ENCODE measurements at places on chromosomes 3 and 15.

DNA sequence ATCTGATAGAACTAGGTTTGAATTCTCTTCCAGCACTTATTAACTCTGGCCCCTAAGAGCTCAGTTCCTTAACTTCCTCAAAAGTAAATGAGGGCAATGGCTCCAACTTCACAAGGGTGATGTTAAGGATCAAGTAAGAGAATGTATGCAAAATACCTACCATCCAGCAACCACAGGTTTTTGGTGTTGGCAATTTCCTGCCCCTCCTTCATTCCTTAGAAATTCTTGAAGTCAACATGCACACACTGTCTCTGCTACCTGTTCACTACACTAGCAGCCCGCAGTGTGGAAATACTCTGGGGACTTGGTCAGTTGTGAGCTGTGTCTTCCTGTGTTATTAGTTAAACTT, 5.0 kb downstream of the ZBED2 start:
- no peak for DNase-seq

DNA sequence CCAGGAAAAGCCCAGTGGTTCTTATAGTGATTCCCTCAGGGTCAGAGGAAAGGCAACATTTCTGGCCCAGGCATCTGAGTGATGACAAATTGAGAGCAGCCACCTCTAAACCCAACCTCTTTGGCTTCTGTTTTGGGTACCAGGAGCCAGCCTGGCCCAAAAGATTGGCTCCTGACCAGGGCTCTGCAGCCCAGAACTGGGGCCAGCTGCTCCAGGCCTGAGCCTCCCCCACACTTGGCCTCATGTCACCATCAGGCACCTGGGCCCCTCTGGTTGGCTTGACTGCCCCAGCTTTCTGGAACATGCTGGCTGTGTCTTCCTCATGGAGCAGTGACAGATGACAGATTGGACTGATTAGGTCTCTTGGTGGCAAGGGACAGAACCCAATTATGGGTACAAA, 26.0 kb upstream of the HCN4 start:
- DNase-seq, result no peak

- DNase-seq, result no peak
These were observed at the start of gene CCR8 for GRCh38 chr3:39329493-39329892. Gene CCR8 (plus strand): TSS chr3:39329709. CDS start chr3:39332332, 2,623 bp downstream.

DNA sequence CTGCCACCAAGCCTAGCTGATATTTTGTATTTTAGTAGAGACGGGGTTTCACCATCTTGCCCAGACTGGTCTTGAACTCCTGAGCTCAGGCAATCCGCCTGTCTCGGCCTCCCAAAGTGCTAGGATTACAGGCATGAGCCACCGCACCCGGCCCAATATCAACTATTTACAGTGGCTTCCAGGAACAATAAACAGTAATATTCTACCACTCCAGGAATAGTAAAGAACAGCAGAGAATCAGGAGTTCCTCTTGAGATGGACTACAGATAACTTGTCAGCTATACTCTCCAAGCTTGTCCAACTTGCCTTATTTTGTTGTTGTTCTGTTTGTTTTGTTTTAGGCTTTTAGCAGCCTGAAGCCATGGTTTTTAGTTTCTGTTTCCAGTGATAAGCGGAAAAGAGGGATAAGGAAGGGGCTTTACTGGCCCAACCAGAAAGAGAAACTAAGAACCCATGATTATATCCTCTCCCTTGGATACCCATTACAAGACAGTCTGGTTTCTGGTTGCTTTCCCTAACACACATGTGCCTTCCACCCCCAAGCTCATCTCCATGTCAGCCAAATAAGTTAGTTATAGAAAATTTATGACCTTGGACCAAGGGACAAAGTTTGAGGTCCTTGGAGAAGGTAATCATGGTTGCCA, 36.7 kb downstream of the ARHGEF3 start:
- no peak for DNase-seq

- no peak for DNase-seq
These were observed 336.1 kb downstream of the GBE1 start for GRCh38 chr3:81425198-81425868.

GRCh38 chr3:16743276-16743675, 138.1 kb upstream of the DAZL start:
- no peak for DNase-seq

- no peak for DNase-seq
These were observed 17.8 kb downstream of the EDEM1 start for GRCh38 chr3:5205165-5205941.

DNA sequence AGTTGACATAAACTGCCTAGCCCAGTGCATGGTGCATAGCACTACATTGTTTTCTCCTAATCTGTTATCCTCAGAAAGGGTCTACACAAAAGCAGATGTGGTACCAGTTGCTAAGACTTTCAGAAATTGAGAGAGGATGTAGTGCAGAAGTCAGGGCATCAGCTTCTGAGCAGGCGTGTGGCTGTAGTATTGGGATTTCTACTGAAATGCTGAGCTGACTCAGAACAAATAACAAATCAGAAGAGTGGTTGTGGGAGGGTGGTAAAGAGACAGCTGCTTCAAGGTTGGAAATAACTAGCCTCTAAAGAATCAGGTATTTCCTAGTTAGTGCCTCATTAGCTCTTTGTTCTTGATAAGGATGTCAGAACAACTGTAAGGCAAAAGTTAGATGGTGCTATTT, 161.3 kb downstream of the AKAP13 start:
- no peak for DNase-seq

DNA sequence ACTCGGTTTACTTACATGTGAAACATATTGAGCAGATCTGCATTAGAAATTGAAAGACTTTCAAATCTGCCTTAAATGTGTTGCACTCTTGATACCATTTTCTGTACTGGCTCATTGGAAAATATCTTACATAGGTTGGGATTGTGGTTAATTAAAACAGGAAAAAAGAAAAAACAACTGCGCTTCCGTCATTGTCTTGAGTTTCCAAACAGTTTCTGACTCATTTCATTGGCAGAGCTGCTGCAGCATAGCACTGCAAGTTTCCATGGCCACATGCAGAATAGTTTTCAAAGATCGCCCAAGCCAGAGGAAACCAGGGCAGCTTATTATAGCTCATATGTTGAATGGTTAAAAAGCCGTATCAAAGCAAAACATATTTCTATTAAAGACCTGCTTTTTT, 446.6 kb upstream of the BCHE start:
- no peak for DNase-seq

- DNase-seq, result no peak
These were observed 134.1 kb downstream of the ARPP21 start for GRCh38 chr3:35773417-35773816.
